Spinal cord (tissue), 10 donors: ENCODE measurements at places on chromosomes 5 and 9. TPM values are rescaled to one million over a fixed set of nuclear protein-coding genes. Genes with fewer than 3 reads are reported as not detected.

DNA sequence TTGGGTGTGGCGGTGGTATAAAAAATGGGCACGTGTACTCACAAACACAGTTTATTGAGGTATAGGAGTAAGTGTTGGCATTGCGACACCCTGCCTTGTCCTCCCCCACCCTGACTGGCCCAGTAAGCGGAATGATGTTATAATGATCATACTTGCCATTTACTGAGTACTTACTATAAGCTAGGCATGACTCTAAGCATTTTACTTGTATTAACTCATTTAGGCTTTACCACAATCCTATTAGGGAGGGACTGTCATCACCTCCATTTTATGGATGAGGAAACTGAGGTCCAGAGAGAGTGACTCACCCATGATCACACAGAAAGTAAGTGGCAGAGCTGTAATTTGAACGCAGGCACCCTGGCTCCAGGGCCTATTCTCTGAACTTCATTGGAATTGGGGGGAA lies 2.3 kb downstream of the SMIM3 start:
- peaks cover 23% of the 10 kb centered on the region for H3K4me1 ChIP-seq
- no peak for DNase-seq
- no peaks in the 10 kb centered on the region for H3K27me3 ChIP-seq
- no peaks in the 10 kb centered on the region for H3K36me3 ChIP-seq
- no peak overlapping the region for H3K4me3 ChIP-seq

- H3K27ac ChIP-seq: no peak overlapping the region
- no peaks in the 10 kb centered on the region for H3K27me3 ChIP-seq
- no peaks in the 10 kb centered on the region for H3K36me3 ChIP-seq
- peaks cover 27% of the 10 kb centered on the region for H3K4me1 ChIP-seq
- DNase-seq: no peak
- no peak overlapping the region for H3K4me3 ChIP-seq
Measured at GRCh38 chr9:134487066-134487710, 154.4 kb upstream of the COL5A1 start.

GRCh38 chr5:111364992-111365391 lies 140.8 kb downstream of the CAMK4 start:
- H3K4me1 ChIP-seq: no peaks in the 10 kb centered on the region
- no peak overlapping the region for H3K27ac ChIP-seq
- H3K4me3 ChIP-seq: no peak overlapping the region

DNA sequence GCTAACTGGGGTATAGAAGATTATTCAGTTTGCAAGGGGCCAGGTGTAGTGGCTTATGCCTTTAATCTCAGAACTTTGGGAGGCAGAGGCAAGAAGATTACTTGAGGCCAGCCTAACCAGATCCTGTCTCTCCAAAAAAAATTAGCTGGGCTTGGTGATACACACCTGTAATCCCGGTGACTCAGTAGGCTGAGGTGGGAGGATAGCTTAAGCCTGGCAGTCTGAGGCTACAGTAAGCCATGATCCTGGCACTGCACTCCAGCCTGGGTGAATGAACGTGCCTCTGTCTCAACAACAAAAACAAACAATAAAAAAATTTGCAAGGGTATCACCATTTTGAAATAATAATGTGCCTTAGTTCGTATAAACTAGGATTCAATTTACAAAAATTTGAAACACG lies 51.3 kb downstream of the BAAT start:
- H3K27ac ChIP-seq: no peak overlapping the region
- H3K4me3 ChIP-seq: no peak overlapping the region
- no peaks in the 10 kb centered on the region for H3K36me3 ChIP-seq
- no peak for DNase-seq

The NR3C1 gene
- 79.7 TPM for total RNA-seq
